T-cell (primary cell): ENCODE measurements at places on chromosomes 1 and 21.

DNA sequence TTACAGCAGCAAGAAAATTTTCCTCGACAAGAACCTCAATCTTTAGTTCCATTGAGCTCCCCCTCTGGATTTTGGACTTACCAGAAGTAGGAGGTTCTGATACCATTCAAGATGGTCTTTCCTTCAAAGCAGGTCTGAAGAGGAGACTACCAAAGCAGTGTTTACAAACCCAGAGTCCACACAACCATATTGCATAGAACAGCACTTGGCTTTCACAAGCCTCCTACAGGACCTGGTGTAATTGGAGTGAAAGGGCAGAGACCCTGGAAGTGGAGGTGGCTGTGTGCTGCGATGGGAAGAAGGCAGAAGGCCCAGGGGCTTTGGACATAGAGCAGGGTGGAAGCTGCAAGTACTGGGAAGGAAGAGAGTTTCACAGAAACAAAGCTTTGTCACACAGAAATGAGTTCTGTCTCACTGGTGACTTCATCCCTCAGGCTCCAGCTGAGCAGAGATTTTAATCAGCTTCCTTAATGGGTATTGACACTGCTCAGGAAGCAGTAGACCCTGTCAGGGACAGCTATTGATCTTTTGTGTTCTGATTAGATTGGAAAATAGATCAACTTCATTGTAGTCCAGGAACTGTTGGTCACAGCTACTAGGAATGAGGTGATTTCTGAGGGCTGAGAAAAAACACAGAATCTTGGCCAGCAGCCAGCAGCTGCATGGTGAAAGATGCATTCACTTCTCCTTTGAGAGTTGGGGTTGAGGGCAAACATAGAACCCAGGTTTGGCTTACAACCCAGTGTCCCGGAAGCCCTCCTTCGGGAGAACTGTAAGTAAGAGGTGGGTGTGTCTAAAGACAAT is 124.0 kb downstream of the SYT2 start:
- DNase-seq = no peak

DNA sequence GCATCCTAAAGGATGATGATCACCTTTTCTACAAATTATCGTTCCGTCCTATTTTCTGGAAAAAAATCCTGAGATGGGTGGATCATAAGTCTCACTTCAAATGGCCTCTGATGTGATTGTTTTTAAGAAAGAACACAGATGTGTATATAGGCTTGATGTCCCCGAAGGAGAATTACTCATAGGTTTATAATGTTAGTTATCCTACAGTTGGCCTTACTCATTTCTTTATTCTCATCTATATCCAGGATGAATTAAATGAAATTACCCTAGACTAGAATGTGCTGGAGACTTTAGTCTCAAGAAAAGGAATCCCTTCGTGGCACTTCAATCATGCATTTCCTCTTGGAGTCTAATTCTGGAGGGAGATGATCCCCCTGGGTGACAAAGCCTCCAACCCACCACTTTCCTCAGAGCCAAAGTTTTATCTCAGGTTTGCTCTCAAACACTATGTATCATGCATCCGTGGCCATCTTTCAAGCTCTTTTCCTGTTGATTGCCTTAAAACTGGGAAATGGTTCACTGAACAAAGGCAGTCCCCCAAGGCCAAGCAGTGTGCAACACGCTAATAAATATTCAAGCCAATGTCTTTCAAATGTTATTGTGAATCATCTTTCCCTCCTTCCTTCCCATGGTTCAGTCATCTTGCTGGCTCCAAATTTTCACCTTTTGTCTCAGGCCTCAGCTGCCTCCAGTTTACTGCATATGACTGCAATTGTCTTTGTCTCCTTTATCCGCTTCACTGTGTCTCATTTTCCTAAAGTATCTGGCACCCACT is 32.5 kb upstream of the SMYD2 start:
- no peak for DNase-seq

DNA sequence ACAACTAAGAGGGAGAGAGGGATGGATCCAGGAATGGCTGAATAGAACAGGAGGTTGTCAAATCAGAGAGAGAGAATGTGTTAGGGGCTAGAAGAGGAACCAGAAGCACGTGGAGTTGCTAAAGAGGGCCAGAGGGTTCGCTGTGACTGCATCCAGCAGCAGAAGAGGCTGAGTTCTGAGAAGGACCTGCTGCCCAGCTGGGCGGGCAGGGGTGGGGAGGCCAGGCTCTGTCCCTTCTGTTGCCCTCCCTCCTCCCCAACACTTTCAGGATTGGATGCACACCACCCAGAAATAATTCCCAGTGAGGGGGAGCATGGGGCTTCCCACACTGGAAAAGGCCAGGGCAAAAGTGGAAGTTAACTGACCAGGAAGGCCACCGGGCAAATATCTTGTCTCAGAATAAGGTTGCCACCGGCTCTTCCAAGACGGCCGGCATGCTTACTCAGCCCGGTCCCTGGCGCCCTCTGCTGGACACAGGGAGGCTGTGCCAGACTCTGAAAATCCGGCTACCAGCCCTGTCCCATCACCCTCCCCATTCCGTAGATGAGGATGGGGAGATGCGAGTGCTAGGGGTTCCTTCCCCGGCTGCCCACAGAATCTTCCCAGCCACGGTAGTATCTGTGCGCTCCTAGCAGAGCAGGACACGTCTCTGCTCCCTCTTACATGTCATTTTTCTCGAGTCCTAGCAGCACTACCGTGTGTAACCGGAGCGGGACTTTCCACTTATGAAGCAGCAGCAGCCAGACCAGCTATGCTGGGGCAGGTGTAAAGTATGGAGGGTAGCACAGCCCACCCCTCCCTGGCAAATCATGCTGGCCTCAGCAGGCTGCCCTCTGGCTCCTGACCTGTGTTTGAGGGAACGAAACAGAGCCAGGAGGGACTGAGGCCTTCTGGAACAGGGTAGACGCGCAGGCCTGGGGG is 46.8 kb upstream of the A3GALT2 start:
- peak; percentile 79 for DNase-seq

DNA sequence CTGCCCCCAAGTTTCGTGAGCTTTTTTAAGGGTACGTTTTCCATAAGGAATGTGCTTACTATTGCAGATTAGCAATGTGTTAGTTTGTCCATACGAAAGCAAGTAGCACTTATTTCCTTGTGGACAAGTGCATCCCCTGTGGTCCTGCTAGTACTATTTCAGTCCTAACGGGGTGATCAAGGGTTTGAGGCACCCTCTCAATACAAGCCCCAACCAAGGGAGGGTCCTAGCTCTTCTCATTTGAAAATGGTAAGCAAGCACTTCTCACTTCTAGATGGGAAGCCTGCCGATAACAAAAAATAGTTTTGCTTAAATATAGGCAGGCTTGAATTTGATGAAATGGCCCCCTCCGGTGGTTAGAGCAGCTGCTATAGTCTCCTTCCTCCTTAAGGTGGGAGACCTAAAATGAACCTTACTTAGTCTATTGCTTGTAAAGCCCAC is 64.0 kb upstream of the HMCN1 start:
- DNase-seq = peak; percentile 66

GRCh38 chr1:188517139-188517538 is 1688.4 kb downstream of the PLA2G4A start:
- DNase-seq = no peak

GRCh38 chr1:117630423-117630998 is 24.7 kb downstream of the TENT5C start:
- no peak for DNase-seq
